ENCODE measurements at places on chromosomes 13 and 19.

DNA sequence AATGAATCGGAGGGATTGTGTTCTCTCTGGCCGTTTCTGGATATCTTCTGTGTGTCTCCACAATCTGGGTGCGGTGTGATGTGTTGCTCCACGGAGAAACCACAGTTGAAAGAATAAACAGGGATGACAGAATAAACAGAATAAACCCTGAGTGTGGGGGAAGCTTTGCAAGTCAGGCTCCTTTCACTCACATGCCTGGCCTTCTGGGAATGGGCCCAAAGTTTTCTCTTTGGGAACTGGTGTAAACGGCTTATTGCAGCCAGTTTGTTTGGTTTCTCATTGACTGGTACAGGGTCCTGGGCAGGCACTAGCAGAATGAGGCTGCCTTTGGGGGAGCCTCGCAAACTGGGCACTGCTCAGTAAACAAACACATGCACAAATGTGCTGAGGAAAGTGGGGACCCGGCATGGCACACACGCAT is 324.7 kb downstream of the DLEU7 start:
- peak; percentile 43 for DNase-seq

- DNase-seq = no peak
Measured at GRCh38 chr13:100112186-100112838, 23.4 kb downstream of the PCCA start.

DNA sequence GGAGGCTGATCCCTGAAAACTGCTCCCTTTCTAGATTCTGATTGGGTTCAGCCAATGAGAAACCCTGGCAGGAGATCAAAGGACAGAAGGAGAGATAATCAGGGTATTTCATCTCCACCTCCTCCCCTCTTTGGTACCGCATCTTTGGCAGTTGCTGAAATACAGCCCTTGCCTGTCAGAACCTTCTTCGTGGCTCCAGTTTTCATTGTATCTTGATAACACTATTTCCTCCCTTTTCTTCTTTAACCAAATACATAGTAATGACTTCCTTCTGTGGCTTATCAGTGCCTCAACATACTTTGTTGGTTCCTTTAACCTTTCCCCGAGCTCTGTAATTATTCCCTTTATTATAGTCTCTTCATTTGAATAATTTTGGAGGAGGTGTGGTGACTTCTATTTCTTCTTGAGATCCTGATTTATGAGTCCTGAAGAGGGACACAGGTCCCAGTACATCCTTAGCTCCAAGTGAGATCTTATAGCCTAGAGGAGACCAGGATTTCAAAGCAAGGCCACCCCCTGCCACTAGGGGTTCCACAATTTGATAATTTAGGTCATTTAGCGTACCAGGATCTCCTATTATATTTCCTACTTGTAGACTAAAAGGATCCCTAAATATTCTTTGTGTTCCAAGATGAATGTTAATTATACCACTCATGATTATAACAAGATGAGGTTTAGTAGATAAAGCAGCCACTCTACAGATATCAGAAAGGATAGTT is 98.0 kb downstream of the EDNRB start:
- DNase-seq = no peak

GRCh38 chr19:5623397-5624017 is 624 bp downstream of the SAFB start:
- no peak for DNase-seq

- peak; percentile 39 for DNase-seq
Measured at GRCh38 chr19:17049711-17050280, 23.2 kb upstream of the CPAMD8 start.

DNA sequence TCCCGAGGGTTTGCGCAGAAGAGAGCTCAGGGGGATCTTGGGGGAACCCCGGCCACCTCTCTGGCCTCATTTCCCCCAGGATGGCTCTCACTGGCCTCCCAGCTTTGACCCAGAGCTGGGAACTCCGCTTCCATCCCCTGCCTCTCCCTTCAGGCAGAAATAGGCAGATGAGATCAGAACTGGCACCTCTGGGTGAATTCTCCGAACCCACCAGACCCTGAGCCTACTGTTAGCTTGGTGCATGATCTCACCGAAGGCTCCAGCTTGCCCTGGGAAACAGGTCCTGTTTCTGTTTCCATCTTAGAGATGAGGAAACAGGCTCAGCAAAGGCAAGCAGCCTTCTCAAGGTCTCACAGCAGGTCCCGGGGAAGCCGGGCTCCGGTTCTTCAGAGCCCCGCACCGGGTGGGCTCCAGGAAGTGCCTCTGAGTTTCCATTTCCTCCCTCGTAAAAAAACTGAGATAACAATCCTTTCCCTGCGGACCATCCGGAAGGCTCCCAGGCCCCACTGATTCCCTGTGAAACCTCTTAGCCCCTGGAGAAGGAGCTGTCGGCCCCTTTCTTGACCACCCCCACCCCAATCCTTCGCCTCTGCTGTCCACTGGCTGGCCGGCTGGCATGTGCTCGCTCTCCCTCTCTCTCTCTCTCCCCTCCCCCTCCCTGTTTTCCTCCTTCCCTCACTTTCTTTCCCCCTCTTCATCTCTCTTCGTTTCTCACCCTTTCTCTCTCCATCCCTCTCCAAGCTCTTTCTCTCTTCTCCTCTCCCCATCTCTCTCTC is 2.1 kb downstream of the NECTIN2 start:
- DNase-seq = peak; percentile 34

DNA sequence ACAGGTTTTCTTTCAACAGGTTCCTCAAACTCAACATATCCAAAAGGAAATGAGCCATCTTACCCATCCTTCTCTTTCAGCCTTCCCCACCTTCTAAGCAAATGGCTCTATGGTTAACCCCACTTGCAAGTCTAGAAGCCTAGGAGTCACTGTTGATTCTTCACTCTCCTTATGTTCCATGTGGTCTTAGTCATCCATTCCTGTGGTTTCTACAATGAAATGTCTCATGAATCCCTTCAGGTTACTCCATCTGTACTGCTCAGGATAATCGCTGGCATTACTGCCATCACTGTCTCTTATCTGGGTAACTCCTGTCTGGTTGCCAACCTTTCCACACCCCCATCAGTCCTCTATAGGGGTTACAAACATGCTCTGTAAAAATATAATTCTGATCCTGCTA is 381.3 kb downstream of the ENOX1 start:
- DNase-seq = peak; percentile 83

DNA sequence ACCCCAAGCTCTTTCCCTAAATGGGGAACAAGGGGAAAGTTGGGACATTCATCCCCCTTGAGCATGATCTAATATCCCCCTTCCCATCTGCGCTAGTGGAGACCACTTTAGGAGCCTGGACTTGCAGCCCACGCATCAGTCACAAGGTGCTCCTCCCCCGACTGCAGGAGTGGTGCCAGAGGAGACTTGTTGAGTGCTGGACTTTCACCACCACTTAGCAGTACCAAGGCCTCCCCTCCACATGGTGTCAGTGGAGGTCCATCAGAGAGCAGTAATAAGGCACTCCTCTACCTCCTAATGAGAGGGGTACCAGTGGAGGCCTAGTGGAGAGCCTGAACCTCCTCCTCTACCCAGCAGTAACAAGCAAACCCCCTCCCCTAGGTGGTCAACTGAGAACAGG is 22.5 kb downstream of the CAB39L start:
- DNase-seq = peak; percentile 25

GRCh38 chr13:44732503-44733098 is 156.5 kb upstream of the TSC22D1 start:
- DNase-seq = no peak

GRCh38 chr19:34484328-34484727 is 2.8 kb downstream of the WTIP start:
- DNase-seq = no peak

DNA sequence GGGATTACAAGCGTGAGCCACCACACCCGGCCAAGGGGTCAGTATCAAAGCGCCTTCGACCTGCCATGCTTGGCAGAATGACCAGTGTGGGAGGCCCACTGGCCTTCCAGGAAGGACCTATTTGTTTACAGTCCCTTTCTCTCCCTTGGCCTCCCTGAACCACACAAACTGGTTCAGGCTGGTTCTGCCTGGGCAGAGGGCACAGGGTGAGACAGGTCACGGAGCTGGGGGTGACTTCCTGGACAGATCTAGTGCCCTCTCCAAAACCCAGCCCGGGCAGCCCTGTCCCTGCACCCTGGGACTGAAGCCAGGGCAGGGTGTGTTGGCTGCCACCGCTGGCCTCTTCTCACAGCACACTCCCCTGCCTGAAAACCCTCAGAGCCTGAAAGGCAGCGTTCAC is 11.3 kb downstream of the PLEKHF1 start:
- no peak for DNase-seq

DNA sequence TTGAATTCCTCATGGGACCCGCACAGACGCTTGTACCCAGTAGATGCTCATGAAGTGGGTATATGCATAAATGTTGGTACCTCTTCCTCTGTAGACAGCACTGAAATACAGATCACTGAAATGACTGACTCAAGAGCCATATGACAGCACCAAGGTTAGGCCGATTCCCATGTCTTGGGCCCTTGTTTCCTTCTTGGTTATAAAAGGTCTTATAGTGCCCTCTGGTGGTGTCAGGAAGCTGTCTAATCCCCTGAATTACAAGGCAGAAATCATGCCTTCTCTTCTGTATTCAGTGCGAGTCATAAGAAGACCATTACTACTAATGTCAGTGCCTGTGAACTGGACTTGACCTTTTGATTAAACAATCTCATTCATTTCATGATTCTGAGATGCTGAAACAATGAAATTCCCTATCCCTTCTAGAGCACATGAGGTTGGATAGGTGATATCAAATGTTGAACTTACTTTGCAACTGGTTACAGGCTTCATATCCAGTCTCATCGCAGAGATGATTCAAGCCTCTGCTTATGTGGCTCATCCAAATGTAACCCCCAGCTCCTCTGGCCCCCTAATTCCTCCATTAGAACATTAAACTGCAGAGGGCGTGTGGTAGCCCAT is 59.7 kb downstream of the SPATA13 start:
- DNase-seq = peak; percentile 67

DNA sequence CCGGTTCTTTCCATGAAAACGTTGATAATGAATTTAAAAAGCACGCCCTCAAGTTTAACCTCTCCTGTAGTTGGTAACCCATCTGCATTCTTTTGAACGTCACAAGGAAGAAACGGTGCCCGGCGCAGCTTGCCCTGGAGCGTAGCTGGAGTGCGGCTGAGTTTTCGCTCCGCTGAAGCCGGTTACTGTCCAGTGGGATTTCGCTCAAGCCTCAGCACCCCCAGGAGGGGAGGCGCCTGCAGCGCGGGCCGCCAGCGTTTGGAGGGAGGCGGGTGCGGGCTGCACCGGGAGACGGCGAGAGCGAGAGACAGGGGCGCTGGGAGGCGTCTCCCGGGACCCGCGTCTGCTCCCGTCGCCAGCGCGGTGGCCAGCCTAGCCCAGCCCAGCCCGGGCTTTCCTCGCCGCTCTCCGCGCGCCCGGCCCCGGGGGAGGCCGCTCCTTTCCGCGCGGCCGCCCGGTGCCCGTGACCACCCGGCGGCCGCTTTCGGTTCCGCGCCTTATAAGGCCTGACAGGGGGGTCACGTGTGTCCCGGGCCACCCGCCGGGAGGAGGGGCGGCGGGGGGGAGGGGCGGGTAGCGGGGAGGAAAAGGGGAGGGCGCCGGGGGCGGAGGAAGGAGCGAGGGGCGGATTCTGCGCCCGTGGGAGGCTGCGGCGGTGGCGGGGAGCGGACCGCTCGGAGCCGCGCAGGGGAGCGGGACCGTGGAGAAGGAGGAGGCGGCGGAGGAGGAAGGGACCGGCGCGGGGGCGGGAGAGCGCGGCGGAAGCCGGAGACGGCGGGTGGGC is 8.3 kb upstream of the DGKH start:
- peak; percentile 85 for DNase-seq

DNA sequence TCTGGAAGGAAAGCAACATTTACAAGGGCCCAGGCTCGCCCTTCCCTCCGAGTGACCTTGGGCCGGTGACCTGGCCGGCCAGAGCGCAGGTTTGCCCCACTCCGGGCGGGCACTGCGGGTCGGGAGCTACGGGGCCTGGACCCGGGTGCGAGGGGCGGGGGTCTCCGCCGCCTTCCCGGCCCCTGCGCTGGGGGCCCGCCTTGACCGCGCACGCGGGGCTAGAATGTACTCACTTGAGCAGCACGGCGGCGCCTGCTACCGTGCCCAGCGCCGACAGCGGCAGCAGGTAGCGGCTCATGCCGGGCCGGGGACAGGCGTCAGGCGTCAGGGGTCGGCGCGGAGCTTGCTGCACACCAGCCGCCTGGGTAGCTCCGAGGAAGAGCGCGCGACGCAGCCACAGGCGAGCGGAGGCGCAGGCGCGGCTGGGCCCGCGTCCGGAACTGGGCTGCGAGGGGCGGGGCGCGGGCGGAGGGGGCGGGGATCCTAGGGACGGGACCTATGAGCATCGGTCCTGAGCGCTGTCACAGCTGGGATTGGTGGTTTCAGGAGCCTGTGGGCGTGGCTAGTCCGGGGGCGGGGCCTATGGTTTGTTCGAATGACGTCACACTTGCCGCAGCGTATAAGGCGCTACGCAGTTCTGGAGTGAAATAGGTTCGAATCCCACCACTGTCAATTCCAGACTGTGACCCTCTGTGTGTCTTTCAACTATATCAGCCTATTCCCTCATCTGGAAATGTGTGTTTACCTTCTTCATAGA is at the start of gene RDH13:
RDH13 (minus strand) TSS at position 414 of the 757 bp plus-strand sequence; CDS start at position 298, 116 bp downstream.
- DNase-seq = peak; percentile 94

GRCh38 chr13:33884531-33885220 is 66.7 kb downstream of the RFC3 start:
- no peak for DNase-seq

- no peak for DNase-seq
Measured at GRCh38 chr13:23842406-23842805, 46.8 kb downstream of the MIPEP start.

DNA sequence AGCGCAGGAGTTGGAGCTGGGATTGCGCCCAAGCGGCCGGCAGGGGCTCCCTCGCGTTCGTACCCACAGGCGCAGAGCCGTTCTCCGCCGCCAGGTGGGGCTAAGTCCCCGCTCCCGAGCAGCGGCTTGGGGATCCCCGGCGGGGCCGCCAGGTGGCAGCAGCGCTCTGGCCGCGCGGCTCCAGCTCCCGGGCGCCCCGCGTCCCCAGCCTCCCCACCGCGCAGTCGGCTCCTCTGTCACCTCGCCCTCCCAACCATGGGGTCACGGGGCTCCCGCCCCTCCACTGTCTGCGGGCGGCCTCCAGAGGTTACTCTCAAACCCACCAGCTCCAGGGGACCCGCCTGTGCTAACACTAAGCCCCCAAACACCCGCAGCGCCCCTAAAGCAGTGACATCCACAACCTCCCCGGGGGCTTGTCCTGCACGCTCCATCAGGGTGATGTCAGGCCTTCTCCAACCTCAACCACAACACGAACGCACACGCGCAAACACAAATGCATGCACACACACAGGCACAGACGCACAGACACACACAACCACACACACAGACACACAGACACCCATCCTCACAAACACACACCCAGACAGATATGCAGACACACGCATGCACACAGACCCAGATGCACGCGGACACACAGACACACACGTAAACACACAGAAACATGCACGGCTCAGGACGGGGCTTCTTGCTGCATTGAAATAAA is 18.4 kb upstream of the KCTD15 start:
- peak; percentile 61 for DNase-seq

GRCh38 chr13:113598481-113598880 is 13.9 kb downstream of the TFDP1 start:
- DNase-seq = no peak

Measured in RPMI7951 (cell line).